ENCODE measurements at places on chromosomes 3 and 15.

DNA sequence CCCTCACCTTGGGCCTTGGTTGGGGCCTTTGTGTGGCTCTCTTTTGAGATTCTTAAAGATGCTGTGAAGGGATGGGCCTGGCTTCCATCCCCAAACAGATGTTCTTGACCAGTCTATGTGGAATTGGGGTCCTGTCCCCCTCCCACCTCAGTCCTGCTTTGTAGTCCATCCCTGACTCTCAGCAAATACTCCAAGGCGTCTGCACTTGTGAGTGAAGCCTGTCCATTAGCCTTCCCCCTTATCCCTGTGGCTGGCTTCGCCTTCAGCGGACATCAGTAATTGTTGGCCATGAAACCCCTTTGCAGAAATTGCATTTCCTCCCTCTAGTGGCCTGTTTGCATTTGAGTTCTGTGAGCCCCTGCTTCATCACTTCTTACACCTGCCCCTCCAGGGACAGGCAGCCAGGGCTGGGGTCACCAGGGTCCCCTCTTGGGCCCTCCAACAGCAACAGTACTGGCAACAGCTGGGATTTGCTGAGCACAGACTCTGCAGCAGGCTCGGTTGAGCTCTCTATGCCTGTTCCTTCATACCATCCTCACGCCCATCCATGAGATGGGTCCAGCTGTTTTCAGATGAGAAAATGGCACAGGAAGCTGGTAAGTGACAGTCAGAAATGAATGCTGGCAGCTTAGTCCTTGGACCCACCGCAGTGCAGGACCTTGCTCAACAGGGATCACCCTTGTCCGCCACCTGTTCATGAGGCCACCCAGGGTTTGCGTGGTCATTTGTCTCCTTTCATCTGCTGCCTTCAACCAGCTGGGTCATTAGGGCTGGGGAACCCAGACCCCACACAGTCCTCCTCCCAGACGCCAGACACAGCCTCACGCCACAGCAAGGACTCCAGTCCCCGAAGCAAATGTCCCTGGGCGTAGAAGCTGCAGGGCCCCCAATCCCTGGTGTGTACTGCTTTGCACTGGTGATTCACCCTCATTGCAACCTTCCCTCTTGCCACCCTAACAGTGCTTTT, 8.9 kb upstream of the LRRK1 start:
- DNase-seq, result no peak

GRCh38 chr15:57548835-57549234, 42.9 kb upstream of the MYZAP start:
- no peak for DNase-seq

DNA sequence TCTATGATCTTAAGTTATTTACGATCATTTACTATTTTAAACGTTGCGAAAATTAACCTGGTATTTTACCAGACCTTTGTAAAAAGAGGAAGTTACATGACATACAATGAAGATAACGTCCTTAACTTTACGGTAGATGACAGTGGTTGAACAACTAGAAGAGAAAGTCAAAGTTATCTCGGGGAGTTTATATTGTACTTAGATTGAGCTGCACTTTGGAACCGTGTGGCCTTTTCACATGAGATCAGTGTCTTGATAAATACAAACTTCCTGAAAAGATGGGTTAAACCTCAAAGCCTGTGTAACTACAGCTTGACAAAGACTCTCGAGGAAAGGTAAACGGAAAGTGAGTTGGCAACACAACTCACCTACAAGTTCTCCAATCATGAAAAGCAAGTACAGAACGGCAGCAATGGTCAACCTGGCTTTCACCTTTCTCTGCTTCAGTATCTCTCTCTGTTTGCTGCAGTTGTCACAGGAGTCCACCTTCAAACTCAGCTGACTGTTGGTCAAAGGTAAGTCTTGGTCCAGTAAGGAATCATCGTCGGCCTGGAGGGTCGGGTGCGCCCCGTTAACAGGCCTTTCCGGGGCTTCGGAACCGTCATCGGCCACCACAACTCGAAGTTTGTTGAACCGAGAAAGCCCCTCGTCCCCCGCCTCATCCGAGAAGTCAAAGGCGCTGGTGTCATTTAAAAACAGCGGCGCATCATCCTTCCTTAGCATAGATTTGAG, 793 bp downstream of the SLC30A4 start:
- DNase-seq, result no peak

DNA sequence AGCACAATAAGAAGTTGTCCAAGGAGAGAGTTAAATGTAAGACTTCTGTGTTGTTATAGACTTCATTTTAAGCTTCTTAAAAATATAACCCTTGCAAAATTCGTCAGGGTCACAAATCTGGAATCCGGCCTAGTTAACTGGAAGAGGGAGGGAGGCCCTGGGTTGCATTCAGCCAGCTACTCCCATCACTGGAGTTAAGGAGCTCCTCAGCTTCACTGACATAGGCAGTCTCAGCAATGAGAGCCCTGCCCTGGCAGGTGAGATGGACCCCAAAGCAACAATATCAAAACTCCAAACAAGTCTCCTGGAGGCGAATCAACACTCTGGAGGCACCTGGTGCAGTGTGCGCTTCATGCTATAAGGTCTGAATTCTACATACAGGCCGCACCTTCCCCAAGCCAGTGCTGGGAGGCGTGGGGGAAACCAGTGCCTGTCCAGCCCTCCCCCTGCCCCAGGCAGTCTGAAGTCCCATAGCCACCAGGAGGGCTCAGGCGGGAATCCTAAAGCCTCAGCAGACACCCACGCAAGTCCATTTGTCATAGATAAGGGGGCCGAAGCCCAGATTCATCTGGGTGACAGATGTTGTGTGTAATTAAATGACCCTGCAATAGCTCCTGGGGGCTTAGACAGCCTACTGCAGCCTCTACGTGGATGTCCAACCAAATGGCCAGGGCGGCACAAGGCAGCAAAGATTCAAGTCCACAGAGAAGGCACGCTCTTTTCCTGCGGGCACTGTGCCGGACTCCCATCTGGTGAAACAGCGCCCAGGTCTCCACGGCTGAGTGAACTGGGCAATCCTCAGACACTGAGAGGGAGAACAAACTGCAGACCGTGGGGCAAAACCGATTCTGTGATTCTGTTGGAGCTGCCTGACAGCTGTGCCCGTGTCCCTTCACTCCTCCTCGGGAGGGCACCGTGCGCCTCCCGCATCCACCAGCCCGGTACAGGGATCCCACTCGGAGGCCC, 64.9 kb downstream of the ATP10A start:
- no peak for DNase-seq

GRCh38 chr3:161950318-161950868, 453.8 kb downstream of the OTOL1 start:
- DNase-seq, result no peak

DNA sequence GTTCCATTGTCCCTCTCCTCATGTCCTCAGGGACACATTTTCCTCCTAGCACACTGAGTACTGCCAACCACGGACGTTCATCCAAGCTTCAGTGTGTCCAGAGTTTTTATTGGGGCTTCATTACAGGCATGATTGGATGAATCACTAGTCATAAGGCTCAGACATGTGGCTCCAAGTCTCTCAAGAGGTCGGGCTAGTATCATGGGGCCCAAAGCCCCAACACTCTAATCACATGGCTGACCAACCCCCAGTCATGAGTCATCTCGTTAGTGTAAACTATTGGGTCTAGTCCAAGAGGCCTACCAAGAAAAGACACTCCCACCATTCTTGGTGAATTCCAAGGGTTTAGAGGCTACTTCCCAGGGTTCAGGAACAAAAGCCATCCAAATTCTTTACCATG, 4.4 kb downstream of the TERC start:
- DNase-seq, result no peak

DNA sequence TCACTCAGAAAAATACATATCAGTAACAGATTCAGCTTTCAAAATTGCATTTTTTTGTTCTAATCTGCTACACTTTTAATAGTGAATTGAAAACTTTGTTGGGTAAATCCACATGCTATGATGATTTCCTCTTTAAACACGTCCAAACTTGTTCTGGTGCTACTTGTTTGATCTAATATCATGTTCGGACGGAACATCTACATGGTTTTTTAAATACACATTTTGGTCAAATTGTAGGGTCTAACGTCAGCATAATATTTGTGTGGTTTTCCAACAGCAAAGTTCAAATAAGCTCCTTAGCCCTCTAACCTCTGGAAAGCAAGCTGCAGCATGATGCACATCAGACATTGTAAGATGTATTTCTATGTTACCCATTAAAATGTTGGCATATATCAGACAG, 98.5 kb upstream of the OSTN start:
- DNase-seq, result no peak

GRCh38 chr3:157110761-157111278, 49.1 kb downstream of the CCNL1 start:
- no peak for DNase-seq

DNA sequence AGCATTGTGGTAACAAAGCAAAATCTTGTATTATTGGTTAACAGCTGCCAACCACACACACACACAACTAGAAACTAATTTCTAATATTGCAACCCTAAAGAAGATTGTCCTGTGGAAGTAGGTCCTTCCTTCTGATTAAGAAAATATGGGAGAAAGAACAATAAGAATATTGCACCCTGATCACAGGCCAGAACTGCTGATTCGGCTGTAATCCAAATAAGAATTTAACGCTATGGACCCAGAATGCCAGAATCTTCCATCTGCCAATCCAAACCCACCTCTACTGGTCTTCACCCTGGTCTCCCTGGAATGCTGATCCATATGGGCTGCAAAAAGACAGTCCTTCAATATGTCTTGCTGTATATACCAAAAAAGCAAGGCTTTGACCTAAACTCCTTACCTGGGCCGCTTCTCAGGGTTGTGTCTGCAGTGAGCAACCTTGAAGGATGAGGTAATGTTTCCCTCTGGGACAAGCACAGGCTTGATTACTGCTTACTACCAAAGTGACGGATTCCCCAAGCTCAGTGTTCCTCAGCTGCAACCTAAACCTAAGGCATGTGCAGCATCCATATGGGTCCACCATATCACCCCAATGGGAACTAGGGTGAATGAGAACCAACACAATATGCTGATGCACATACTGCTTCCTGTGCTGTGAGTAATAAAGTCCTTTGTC, 8.0 kb downstream of the CCDC14 start:
- DNase-seq, result no peak

GRCh38 chr3:64228110-64228509, 2.8 kb upstream of the PRICKLE2 start:
- no peak for DNase-seq

DNA sequence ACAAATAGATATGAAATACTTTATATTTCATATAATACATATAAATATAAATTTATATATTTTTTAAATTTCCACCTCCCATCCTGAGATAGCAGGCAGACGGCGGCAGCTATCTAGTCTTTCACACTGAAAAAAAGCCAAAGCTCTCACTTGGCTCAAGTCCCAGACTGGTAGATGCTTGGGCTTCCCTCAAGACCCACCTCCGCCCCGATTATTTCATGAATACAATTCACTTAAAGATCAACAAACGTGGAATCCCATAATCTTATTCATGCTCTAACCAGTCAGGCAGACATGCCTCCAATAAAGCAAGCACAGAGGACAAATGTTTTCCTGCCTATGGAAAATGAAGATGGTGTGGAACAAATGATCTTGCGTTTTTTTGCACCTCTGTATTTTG, 275.9 kb upstream of the NR2F2 start:
- no peak for DNase-seq

GRCh38 chr3:175741951-175742350, 882.8 kb downstream of the NAALADL2 start:
- DNase-seq, result no peak

DNA sequence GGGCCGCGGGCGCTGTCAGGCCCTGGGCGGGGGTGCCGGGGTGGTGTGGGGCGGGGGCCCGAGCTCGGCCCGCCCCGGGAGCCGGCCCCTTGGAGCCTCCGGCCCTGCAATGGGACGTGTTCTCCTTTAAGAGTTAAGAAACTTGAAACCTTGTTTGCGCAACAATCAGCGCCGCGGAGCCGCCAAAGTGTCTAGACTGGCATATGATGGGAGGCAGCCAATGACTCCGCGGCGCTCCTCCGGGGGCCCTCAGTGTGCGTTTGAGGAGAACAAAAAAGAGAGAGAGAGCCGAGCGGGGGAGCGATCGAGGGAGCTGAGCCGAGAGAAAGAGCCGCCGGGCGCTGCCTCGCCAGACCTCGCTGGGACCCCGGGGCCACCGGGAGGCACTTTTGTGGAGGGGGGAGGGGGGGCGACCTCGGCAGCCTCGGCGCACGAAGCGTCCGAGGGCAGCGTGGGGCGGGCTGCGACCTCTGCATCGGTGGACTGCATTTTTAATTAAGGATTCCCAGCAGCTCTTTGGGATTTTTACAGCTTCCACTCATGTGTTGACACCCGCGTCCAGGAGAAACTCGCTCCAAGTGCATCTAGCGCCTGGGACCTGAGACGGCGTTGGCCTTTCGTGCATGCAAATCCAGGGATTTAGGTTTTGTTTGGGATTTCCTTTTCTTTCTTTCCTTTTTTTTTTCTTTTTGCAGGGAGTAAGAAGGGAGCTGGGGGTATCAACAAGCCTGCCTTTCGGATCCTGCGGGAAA, at the start of gene SMAD6:
TSS of gene SMAD6 (plus strand) at position 202 of the 752 bp plus-strand sequence. CDS start 1,023 bp downstream, outside the sequence.
- DNase-seq, result peak; percentile 64

- DNase-seq, result no peak
Measured at GRCh38 chr3:138375447-138375846, 27.1 kb downstream of the MRAS start.

GRCh38 chr3:190117981-190118380, 2.7 kb downstream of the P3H2 start:
- DNase-seq, result no peak

GRCh38 chr3:107674371-107674770, 151.6 kb downstream of the BBX start:
- DNase-seq, result no peak

GRCh38 chr15:77865106-77865610, 212.4 kb downstream of the TBC1D2B start:
- no peak for DNase-seq

- DNase-seq, result no peak
Measured at GRCh38 chr3:66158933-66159683, 61.7 kb upstream of the SLC25A26 start.

- DNase-seq, result no peak
Measured at GRCh38 chr3:20074226-20075063, 34.2 kb downstream of the KAT2B start.

DNA sequence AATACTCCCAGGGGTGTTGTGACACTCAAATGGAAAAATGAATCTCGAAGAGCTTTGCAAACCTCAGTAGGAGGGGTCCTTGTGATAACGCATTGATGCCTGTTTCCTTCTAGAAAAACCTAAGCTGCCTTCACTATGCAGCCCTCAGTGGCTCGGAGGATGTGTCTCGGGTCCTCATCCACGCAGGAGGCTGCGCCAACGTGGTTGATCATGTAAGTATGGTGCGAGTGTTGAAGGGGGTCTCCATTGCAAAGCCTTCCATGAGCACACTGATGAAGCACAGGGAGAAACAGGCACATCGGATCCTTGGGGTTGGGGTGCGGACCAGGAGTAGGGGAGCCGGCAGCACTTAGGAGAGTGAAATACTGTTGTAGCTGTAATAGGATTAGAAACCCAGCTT, 22.3 kb downstream of the ANKDD1A start:
- no peak for DNase-seq

GRCh38 chr3:57062101-57062631, 1.7 kb downstream of the SPATA12 start:
- no peak for DNase-seq

- DNase-seq, result no peak
Measured at GRCh38 chr3:174336784-174337183, 522.4 kb upstream of the NAALADL2 start.

All from T-cell (primary cell).